CD4-positive, CD25-positive, alpha-beta regulatory T cell (primary cell): ENCODE measurements at places on chromosomes 16 and 17. TPM values are rescaled to one million over a fixed set of nuclear protein-coding genes. Genes with fewer than 3 reads are reported as not detected.

The NGFR gene
- total RNA-seq: 0.32 TPM

GRCh38 chr16:81485824-81486539 is 41.4 kb downstream of the CMIP start:
- H3K27ac ChIP-seq: no peak overlapping the region
- no peak overlapping the region for H3K4me3 ChIP-seq
- peaks cover 12% of the 10 kb centered on the region for H3K4me1 ChIP-seq
- no peak for DNase-seq
- H3K27me3 ChIP-seq: no peaks in the 10 kb centered on the region
- no peaks in the 10 kb centered on the region for H3K36me3 ChIP-seq

The ANKS3 gene
- total RNA-seq: 20.4 TPM

DNA sequence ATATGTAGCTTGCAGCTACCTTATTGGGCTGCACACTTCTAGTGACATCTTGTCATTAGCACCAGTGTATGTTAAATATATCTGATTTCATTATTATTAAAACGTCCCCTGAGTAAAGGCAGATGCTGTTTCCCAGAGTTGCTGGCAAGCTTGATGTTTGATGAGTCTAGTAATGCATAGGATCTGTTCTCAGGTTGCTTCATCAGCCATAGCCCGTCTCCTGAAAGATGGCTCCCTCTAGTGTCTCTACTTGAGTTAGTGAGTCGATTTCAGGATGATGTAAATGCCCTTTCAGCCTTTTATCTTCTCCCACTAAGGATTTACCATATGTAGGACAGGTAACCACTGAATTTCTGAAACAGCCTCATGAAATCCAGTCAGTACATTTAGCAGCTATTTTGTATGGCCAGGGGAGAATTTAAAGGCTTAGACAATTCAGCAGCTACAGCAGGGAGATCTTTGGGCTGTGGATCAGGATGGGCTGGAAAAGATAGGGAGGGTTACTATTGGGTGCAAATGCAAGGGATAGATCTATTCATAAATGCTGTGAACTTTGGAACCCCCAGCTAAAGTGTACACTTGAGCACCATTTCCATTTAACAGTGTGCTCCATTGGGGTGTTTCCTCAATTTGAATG is 376.3 kb downstream of the CNTNAP4 start:
- H3K4me3 ChIP-seq: no peak overlapping the region
- no peaks in the 10 kb centered on the region for H3K4me1 ChIP-seq
- H3K27ac ChIP-seq: no peak overlapping the region
- no peaks in the 10 kb centered on the region for H3K36me3 ChIP-seq

- peaks cover 15% of the 10 kb centered on the region for H3K4me1 ChIP-seq
- H3K27me3 ChIP-seq: no peaks in the 10 kb centered on the region
- peaks cover 38% of the 10 kb centered on the region for H3K36me3 ChIP-seq
- H3K27ac ChIP-seq: no peak overlapping the region
- no peak for DNase-seq
Measured at GRCh38 chr17:35708149-35708548, 23.3 kb upstream of the RASL10B start.

- H3K36me3 ChIP-seq: no peaks in the 10 kb centered on the region
- no peak overlapping the region for H3K4me3 ChIP-seq
- H3K27ac ChIP-seq: peak overlapping the region; percentile 45
- no peak for DNase-seq
- peaks cover 35% of the 10 kb centered on the region for H3K4me1 ChIP-seq
Measured at GRCh38 chr17:17108451-17109049, 66.3 kb downstream of the MPRIP start.

GRCh38 chr16:68091380-68092261 is 6.5 kb downstream of the NFATC3 start:
- H3K27me3 ChIP-seq: no peaks in the 10 kb centered on the region
- H3K27ac ChIP-seq: peak overlapping the region; percentile 18
- H3K36me3 ChIP-seq: no peaks in the 10 kb centered on the region
- DNase-seq: no peak

GRCh38 chr16:27726621-27727261 is 176.8 kb downstream of the KATNIP start:
- no peak for DNase-seq
- H3K4me1 ChIP-seq: no peaks in the 10 kb centered on the region
- H3K27ac ChIP-seq: no peak overlapping the region
- H3K27me3 ChIP-seq: no peaks in the 10 kb centered on the region

The XYLT2 gene
- 15.5 TPM for total RNA-seq

GRCh38 chr17:42120770-42121769 is at the start of gene KAT2A:
Gene KAT2A, minus strand, starts transcription at chr17:42121367. Its CDS starts 63 bp downstream, at chr17:42121304.
- no peak within 1 kb of the TSS for H3K27ac ChIP-seq
- peaks cover 9% of the 10 kb centered on the region for H3K4me1 ChIP-seq
- DNase-seq: peak; percentile 70
- H3K27me3 ChIP-seq: no peaks in the 10 kb centered on the region
- peaks cover 14% of the 10 kb centered on the region for H3K36me3 ChIP-seq
- H3K4me3 ChIP-seq: peak within 1 kb of the TSS; percentile 13

DNA sequence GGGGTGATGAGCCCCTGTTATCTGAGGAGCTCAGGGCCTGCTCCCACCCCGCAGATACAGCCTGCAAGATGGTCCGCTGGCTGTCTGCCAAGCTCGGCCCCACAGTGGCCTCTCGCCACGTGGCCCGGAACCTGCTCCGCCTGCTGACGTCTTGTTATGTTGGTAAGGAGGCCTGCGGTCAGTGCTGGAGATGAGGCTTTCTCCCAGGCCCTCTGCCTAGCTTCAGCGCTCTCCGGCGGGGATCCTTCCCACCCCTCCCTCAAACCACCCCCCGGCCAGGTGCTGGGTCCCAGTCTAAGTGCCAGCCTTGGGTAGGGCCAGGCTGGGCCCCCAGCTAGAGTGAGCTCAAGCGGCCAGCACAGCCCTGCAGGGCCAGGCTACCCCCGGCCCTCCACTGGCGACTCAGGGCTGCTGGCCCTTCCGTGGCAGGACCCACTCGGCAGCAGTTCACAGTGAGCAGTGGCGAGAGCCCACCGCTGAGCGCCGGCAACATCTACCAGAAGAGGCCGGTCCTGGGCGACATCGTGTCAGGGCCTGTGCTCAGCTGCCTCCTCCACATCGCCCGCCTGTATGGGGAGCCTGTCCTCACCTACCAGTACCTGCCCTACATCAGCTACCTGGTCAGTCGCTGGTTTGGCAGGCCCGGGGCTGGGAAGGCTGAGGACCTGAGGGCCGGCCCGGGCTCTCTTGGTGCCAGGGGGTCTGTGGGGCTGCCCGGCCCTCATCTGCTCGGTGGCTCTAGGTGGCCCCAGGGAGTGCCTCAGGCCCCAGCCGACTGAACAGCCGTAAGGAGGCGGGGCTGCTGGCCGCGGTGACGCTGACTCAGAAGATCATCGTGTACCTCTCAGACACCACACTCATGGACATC is 6.1 kb downstream of the WDR81 start:
- no peak overlapping the region for H3K27ac ChIP-seq
- no peak overlapping the region for H3K4me3 ChIP-seq
- DNase-seq: no peak
- H3K36me3 ChIP-seq: peaks cover 36% of the 10 kb centered on the region

DNA sequence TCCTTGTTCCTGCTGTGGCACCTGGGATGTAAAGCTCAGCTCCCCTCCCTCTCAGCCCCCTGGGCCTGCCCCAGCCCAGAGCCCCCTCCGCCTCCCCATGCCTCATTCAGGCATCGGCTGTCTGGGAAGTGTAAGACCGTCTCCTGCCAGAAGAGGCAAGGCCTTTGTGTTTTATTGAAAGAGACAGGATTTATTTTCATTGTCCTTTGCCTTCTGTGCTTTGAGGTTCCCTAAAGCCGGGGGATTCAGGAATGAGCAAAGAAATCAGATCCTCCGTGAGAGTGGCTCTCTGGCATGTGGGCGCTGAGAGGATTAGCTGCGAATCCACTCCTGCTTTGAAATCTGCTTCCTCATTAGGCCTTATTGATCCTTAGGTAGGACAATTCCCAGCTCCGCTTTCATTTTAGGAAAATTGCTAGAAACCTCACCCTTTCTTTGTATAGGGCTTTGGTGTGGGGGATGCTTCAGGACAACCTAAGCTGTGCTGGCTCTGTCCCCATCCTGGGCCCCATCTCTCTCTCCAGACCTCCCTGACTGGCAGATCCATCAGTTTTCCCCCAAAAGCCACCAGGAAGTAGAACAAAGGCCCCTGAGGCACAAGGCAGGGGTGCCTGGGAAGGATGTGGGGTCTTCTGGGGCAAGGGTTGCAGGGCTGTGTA is 211.5 kb upstream of the TNRC6C start:
- H3K4me3 ChIP-seq: no peak overlapping the region
- DNase-seq: no peak
- no peaks in the 10 kb centered on the region for H3K36me3 ChIP-seq
- no peak overlapping the region for H3K27ac ChIP-seq
- H3K4me1 ChIP-seq: no peaks in the 10 kb centered on the region

The PIGQ gene
- total RNA-seq: 25.7 TPM

DNA sequence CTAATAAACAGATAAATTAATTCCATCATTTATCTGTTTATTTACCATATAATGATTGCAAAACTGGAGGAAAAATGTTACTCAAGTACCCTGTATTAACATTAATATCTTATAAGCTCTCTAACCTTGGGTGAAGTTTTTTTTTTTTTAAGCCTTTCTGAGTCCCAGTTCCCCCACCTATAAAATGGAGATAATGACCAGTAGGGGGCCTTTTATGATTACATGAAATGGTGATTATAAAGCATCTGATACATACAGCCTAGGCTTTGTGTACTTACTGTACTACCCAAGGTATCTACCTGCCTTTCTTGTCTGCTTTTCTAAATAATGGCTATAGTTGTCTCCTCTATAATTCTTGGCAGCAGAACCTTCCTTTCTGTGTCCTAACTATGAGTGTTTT is 22.6 kb downstream of the LRRC36 start:
- DNase-seq: no peak
- H3K27ac ChIP-seq: no peak overlapping the region
- peaks cover 4% of the 10 kb centered on the region for H3K27me3 ChIP-seq
- no peaks in the 10 kb centered on the region for H3K4me1 ChIP-seq

The CCDC200 gene
- total RNA-seq: not detected

The HP gene
- total RNA-seq: not detected

DNA sequence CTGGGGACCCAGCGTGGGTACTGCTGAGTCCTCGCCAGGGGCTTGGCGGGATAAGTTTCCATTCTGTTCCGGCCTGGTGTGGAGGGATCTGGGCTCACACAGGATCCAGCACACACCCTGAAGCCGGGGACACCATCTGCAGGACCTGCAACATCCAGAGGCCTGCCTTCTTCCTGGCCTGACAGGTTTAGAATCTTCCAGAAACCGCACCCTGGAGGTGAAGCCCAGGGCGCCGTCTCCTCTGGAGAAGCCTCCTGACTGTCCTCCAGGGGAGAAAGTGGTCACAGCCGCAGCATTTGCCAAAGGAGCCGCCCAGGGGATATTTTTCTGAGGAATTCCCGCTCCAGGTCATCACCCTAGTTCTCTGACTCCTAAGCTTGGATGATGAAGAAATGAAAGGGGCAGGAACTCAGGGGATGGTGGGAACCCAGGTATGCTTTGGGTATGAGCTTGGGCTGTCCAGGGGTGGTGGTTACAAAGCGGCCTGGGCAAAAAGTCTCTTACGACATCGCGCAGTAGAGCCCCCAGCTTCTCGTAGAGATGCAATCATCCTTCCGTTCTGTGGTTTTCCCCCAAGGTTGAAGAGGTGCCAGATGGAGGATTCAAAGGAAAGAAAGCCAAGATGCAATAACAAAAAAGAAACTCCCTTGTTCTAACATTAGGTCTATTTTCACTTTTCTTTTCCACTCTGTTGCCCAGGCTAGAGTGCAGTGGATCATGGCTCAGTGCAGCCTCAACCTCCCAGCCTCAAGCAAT is 9.1 kb upstream of the CRISPLD2 start:
- no peaks in the 10 kb centered on the region for H3K4me1 ChIP-seq
- no peaks in the 10 kb centered on the region for H3K36me3 ChIP-seq
- H3K27me3 ChIP-seq: no peaks in the 10 kb centered on the region
- H3K4me3 ChIP-seq: no peak overlapping the region
- peak; percentile 55 for DNase-seq

The RNU2-1 gene
- 4,537 TPM for total RNA-seq
